ENCODE measurements at places on chromosomes 16 and 17.

DNA sequence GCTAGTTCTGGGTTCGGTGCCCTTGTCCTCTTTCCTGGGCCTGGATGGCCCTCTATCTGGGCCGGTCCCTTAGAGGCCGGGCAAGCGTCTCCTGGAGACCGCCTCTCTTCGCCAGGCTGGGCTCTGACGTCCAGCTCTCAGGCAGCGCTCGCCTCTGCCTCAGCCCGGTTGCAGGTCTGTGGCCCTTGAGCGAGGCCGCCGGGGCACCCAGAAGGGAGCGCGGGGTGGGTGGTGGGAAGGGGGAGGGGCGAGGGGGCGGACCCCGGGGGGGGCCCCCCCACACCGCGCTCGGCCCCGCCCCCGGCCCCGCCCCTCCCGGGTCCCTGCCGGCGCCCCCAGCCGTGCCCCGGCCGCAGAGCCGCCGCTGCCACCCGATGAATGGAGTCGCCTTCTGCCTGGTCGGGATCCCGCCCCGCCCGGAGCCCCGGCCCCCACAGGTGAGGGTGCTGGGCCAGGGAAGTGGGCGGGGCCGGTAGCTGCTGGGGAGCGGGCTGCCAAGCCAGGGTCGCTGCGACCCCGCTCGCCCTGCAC is at the start of gene ARHGAP23:
TSS of gene ARHGAP23 (plus strand) at position 353 of the 531 bp plus-strand sequence. CDS start at position 375, 22 bp downstream.
- DNase-seq = peak; percentile 38

DNA sequence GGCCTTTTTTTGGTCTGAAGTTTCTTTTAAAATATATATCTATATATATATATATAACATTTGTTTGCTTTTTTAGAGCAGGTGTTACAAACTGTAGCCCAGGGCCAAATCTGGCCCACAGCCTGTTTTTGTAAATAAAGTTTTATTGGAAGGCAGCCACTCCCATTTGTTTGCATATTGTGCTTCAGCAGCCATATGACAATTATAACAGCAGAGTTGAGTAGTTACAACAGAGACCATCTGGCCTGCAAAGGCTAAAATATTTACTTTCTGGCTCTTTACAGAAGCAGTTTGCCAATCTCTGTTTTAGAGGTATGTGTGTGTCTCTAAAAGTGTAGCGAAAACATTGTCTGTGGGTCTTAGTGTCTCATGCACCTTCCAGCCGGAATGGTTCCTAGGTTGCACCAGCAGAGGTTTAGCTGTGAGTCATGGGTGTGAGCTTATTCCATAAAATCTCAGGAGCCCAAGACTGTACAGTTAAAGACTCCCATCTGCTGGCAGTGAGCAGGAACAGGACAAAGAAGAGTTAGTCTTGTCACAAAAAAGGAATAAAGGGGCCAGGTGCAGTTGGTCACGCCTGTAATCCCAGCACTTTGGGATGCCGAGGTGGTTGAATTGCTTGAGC is 23.8 kb downstream of the LCMT1 start:
- DNase-seq = no peak

DNA sequence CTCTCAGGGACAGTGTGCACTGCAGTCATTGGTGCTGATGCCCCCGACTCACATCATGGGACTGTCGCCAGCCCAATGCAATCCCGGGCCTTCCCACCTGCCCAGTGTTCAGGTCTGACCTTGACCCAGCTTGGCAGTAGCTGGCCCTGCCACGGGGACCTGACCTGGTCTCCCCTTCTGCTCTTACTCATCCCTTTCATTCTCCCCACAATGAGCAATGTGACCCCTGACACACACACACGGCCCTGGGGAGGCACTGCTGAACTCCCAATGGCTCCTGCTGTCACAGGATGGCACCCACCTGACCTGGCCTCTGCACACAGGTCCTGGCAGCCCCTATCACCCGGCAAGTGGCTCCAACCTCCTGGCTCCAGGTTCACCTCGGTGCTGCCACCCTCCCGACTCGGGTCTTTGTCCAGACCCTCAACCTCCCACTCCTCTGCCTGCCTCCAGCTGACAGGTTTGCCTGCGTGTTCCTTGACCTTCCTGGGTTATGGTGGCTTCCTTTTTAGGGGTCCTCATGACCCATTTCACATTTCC is 6.6 kb downstream of the CD300C start:
- DNase-seq = no peak

DNA sequence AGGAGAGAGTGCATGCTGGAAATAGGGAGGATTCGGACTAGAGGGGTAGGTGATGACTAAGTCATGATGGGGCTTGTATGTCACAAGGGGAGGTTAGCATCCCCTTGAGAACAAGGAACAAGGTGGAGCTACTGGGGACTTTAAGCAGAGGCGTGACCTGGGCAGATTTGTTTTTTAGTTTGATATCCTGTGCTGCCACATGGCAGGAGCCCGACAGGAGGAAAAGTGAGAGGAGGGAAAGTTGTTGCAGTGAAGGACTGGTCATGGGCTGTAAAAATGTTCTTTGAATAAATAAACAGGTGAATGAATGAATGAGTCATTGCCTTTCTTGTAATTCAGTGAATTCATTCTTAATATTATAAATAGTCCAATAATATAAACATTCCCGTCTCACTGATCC is 365.1 kb upstream of the CDH5 start:
- DNase-seq = no peak

DNA sequence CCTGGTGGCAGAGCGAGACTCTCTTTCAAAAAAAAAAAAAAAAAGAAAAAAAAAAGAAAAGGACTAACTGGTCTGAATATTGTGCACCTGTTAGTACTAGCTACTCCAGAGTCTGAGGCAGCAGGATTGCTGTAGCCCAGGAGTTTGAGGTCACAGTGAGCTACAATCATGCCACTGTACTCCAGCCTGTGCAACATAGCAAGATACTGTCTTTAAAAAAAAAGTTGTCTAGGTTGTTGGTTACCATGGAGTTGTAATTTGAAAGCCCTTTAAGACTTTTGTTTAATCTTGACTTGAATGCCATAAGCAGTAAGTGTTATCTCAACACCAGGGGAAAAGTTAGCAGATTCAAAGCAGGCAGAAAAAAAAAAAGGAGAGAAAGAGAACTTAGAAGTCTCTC is 10.9 kb upstream of the C16orf54 start:
- no peak for DNase-seq

DNA sequence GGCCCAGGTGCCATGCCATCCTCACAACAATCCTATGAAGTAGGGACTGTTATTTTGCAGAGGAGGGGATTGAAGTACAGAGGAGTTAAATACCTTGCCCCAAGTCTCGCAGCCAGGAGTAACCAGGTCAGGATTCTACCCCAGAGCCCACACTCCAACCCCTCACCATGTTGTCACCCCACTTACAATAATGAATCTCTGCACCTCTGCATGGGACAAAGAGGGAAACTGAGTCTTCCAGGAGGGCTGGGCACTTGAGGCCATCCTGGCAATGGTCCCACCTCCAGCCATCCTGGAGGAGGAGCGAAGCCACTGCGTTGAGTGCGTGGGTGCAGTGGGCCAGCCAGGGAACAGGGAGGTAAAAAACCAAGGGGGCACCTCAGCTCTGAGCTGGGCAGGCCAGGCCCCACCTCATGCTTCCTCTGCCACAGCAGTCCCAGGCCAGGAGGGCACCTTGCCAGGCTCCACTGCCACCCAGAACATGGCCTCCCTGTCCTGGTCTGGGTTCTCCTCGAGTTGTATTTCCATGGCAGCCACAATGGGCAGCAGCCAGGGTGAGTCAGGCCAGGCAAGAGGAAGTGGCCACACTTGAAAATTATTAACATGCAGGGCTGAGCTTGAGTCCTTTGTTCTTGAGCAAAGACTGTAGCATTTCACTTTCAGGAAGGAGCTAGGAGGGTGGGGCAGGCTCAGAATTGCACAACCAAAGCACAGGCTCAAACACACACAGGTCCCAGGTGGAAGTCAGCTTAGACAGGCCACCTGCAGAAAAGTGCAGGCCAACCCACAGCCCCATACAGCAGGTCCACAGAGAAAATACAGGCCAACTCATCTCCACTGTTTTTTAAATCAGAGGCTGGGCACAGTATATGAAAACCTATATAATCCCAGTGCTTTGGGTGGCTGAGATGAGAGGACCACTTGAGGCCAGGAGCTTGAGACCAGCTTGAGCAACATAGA is 52.1 kb downstream of the CUEDC1 start:
- no peak for DNase-seq

DNA sequence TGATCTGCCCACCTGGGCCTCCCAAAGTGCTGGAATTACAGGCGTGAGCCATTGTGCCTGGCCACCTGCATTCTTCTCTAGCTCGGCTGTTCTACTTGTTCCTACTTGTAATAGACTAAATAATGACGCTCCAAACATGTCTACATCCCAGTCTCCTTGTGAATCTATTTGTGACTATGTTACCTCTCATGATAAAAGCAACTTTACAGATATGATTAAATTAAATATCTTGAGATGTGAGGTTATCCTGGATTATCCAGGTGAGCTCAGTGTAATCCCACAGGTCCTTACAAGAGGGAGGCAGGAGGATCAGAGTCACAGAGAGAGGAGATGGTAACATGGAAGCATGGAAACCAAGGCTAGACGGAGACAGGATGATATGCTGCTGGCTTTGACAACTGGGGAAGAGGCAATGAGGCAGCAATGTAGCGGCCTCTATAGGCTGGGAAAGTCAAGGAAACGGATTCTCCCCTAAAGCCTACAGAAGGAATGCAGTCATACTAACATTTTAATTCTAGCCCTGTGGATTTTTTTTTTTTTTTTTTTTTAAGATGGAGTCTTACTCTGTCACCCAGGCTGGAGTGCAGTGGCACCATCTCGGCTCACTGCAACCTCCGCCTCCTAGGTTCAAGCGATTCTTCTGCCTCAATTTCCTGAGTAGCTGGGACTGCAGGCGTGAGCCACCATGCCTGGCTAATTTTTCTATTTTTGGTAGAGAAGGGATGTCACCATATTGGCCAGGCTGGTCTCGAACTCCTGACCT is 5.0 kb upstream of the LASP1 start:
- DNase-seq = no peak

GRCh38 chr16:25235991-25236390 is 19.2 kb downstream of the AQP8 start:
- DNase-seq = no peak

DNA sequence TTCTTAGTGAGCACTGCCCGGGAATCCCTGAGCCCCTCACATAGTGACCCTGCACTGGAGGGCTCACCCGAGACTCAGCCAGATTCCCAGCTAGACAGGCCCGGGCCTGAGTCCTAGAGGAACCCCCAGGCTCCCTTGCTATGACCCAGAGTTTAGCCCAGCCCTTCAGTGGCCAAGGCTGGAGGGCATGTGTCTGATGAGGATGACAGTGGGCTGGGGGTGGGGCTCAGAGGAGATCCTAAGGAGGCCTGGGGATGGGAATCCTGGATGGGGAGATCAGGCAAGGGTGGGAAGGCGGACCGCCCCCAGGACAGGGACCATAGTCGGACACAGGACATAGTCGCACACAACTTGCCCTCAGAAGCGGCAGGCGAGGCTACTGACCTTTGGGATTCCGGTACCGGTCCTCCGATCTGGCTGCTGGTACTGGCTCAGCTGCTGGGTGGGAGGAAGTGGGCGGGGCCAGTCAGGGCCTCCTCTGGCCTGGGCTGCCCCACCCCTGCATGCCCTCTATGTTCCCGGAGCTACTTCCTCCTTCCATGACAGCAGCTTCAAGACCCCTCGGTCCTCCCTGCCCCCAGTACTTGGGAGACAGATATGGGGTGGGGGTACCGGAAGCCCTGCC is 1.1 kb downstream of the CD79B start:
- peak; percentile 59 for DNase-seq

DNA sequence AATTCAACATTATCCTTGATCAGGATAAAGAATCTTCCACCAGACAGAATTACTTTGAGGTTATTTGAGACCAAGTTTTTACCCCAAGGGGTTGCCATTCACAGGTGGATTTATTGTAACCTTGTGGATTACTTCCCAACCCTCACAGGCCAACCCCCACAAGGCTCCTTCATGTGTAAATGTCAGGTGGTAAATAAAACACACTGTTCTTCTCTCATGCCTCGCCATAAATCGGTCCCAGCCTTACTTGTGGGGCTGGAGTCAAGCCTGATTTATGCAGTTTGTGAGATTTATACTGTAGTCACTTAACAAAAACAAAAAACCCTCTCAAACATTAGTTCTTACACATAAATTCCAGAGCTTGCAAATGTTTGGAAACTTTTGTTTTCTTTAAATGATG is 98.6 kb upstream of the IRX3 start:
- no peak for DNase-seq

- DNase-seq = no peak
Measured at GRCh38 chr17:36931697-36932382, 5.4 kb upstream of the LHX1 start.

DNA sequence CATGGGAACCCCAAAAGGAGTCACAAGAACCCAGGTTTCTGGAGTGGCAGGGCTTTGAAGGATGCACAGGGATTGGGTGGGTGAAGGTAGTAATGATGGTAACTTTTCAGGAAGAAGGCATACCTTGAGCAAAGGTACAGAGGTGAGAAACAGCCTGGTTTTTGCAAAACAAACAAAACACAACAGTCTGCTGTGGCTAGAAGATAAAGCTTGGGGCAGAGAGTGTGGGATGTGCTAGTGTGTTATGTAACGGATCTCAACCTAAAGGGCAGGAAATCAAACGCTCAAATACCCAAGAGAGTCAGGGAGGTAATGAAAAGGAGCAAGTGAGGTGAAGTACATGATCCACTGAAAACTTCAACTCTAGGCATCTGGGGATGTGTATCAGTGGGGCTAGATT is 4.6 kb downstream of the PTGES3L start:
- no peak for DNase-seq

DNA sequence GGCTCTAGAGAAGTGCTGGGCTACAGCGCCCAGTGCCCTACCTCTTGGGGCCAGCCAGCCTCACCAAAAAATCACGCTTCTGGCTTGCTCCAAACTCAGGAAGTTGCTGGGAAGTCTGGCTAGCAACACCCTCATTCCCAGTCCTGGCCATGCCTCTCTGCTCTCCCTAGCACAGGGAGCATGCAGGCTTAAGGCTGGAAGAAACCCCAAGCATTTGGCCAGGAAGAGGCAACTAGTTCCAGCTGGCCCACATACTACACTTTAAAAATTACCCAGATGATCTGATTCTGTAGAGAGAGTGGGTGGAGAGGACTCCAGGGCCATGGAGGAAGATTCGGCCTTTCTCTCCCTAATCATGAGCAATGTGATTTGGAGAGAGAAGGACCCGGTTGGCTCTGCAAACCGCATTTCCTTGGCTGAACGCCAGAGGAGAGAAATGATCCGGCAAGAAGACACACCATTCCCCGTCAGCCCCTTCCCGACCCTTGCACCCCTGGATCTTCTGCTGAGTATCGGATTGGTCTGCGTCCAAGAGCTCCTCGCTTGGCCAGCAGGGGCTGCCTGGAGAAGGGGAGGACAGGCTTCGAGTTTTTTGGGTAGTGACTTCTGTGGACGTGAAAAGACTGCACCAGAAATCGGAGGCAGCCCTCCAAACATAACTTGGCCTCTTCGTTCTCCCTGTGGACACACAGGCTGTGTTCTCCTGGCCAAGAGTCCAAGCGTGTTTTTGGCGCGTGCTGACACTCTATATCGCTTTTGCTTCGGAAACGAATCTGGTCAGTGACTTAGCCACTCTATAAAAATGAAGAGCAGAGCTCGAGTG is 406.3 kb downstream of the WWOX start:
- DNase-seq = no peak

- no peak for DNase-seq
Measured at GRCh38 chr17:8825802-8826201, 26.6 kb upstream of the MFSD6L start.

GRCh38 chr17:8986295-8986694 is 20.8 kb upstream of the PIK3R5 start:
- DNase-seq = no peak

Data from activated CD8-positive, alpha-beta memory T cell treated with anti-CD3 and anti-CD28 coated beads, Interleukin-2, amount 50 U/mL, for 4 hours (primary cell).